H1 (cell line): ENCODE measurements at places on chromosomes 6 and 20. TPM values are rescaled to one million over a fixed set of nuclear protein-coding genes. Genes with fewer than 3 reads are reported as not detected.

- no peaks in the 10 kb centered on the region for H3K4me1 ChIP-seq
- no peaks in the 10 kb centered on the region for H3K27me3 ChIP-seq
- H3K4me3 ChIP-seq, result no peak overlapping the region
- no peak for DNase-seq
- H3K36me3 ChIP-seq, result no peaks in the 10 kb centered on the region
These were observed 72.5 kb downstream of the MAN1A1 start for GRCh38 chr6:119277052-119277451.

GRCh38 chr20:11047559-11047958, 373.8 kb upstream of the JAG1 start:
- H3K4me1 ChIP-seq, result no peaks in the 10 kb centered on the region
- DNase-seq, result no peak
- H3K36me3 ChIP-seq, result no peaks in the 10 kb centered on the region
- no peak overlapping the region for H3K4me3 ChIP-seq

The SPATS1 gene
- total RNA-seq, result not detected in 2 replicates

The WFDC5 gene
- total RNA-seq, result not detected in 2 replicates

The OR2H1 gene
- total RNA-seq, result not detected in 2 replicates
